ENCODE measurements at places on chromosomes 5 and 9.

GRCh38 chr5:173888473-173889131 lies 453 bp downstream of the CPEB4 start:
- DNase-seq = no peak

- peak; percentile 64 for DNase-seq
Observed at GRCh38 chr5:72817076-72817481, 618 bp downstream of the TNPO1 start.

- peak; percentile 63 for DNase-seq
Observed at GRCh38 chr9:113274474-113275156, 757 bp downstream of the CDC26 start.

GRCh38 chr5:96433066-96433447 lies at the start of gene PCSK1:
TSS of gene PCSK1 (minus strand) at chr5:96433248. CDS start at chr5:96433042, 206 bp downstream.
- peak; percentile 61 for DNase-seq

DNA sequence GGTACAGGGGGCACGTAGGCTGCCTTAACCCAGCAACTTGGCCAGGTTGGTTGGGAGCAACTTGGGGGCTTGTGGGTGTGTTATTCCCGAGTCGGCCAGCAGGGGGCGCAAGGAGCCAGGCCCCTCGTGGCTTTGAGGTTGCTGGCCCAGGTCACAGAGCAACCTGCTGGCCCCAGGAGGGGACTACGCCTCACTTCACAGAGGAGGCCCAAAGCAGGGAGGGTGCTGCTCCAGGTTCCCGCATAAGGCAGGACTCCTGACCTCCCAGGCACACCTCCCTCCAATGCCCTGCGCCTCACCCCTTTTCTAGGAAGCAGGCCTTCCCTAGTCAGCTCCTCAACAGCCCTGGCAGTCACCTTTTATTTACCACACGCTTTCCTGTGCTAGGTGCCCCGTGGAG lies 18.1 kb downstream of the KYAT1 start:
- peak; percentile 24 for DNase-seq

DNA sequence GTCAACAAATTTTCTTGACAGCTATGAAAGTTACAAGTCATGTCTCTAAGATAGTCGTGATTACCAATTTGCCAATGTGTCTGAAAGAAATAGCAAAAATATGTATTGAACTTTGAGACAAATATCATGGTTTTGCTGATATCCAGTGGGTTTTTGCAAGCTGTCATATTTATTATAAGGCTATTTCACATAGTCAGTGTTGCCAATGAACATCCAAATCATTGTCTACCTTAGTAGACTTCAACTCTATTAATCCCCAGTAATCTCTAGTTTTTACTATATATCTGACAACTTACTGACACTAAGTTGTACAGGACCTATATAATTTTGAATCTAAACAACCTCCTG lies 203.2 kb downstream of the TSSK1B start:
- DNase-seq = no peak

DNA sequence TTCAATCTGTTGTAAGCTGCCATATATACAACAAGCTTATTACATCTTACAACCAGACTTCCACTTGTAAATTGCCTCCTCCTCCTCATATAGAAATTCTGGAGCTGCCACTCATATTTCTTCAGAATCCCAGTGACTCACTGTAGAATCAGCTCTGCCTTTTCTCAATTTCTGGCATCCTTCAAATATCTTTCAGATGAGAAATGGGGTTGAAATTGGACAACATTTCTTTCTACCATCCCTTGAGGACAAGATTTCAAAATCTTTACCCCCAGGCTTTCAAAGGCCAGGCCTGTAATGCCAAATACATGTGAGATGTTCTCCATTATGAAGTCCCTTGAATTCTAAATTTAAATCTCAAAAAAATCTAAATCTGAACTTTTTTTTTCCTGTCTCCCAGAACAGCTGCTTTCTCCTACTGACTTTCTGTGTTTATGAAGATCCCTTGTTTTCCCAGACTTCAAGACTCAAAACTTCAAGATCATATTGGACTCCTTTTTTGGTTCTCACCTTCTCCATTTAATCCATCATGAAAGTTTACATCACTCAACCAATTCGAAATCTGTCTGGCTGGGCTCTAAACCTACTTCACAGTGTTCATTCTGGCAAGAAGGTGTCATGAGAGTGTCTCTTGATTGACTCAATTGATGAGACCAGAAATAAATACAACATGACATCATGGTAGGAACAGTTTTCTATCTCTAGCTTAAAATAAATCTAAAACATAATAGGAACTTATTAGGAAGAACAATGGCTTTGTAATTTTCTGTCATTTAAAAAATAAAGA lies 109.8 kb downstream of the HMHB1 start:
- DNase-seq = no peak

- no peak for DNase-seq
Observed at GRCh38 chr5:12885018-12885417, 980.8 kb upstream of the CTNND2 start.

DNA sequence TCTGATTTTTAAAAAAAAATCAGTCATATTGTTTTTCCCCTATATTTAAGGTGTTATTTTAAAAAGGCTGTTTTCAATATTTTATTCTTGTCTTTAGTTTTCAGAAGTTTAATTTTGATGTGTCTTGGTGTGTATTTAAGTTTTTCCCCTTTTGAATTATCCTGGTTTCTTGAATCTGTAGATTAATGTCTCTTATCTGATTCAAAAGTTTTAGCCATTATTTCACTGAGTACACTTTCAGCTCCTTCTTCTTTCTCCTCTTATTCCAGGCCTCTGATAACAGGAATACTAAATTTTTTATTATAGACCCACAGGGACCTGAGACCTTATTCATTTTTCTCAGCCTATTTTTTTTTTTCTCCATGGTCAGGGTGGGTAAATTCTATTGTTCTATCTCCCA lies 81.8 kb downstream of the PPIC start:
- no peak for DNase-seq

- DNase-seq = no peak
Observed at GRCh38 chr5:149790276-149790675, 60.2 kb downstream of the PPARGC1B start.

All from NCI-H146 (cell line).